Activated CD4-positive, alpha-beta T cell treated with anti-CD3 and anti-CD28 coated beads, Interleukin-2, Interleukin-6, amounts not matched to agents 100 ng/mL and 50 ng/mL, durations not matched to agents 16 hours and 8 hours (primary cell): ENCODE measurements at places on chromosomes 6 and 20.
A peak's percentile ranks its signal among the peaks of the same experiment; 100 is the strongest.

DNA sequence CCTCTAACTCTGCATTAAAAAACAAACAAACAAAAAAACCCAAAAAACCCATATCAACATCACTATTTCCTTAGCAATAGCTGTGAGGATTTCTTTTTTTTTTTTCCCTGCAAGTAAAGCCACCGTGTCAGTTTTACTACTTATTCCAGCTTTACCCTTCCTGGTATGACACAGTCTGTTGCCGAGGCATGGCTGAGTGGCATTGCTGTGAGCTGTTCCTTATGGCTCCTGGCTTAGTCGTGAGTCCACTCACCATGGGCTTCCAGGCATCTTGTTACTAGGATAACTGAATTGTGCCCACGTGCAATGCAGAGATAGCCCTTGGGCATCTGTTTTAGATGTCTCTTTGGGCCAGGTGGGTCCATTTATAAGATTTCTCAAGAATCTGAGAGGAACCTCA is 84.8 kb downstream of the LRRC1 start:
- no peak for DNase-seq

DNA sequence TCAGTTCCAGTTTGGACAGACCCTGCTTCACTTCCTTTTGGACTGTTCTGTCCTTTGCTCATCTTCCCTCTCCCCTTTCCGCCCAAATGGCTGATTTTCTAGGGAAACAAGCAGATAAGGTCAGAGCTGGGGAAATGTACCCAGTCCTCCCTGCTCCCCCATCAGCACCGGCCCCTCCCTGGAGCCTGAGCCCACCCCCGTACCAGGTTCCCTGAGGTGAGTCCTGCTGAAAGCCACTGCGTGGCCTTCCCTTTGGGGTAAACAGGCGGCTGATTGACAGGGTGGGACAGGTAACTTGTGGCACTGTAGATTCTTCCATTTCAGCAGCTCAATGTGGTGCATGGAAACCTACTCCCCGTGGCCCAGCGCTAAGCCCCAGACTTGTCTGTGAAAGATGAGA is 70.5 kb downstream of the NPEPL1 start:
- no peak for DNase-seq

- no peak for DNase-seq
Observed at GRCh38 chr6:163671355-163671754, 256.8 kb downstream of the QKI start.

GRCh38 chr6:92023410-92023966 is 1395.9 kb downstream of the EPHA7 start:
- DNase-seq, result no peak

DNA sequence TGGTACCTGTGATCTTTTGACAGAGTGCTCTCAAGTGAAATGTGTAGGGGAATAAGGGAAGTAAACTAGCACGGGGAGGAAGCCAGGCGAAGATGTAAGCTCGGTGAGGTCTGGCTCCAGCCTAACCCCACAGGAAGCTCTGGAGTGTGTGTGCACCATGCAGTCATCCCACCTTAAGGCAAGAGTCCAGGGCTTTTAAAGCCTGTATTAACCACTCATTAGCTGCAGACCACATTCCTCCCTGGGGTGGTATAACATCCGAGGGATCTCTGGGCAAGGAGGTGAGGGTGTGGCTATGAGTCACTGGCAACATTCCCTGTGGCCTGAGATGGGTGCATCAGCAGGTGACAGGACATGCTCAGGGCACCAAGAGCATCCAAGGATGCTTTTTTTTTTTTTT is 12.5 kb upstream of the RANBP9 start:
- DNase-seq, result no peak

GRCh38 chr20:51800060-51800871 is 2.1 kb downstream of the SALL4 start:
- DNase-seq, result peak; percentile 75

- no peak for DNase-seq
Observed at GRCh38 chr20:48877304-48877703, 44.2 kb upstream of the ARFGEF2 start.

DNA sequence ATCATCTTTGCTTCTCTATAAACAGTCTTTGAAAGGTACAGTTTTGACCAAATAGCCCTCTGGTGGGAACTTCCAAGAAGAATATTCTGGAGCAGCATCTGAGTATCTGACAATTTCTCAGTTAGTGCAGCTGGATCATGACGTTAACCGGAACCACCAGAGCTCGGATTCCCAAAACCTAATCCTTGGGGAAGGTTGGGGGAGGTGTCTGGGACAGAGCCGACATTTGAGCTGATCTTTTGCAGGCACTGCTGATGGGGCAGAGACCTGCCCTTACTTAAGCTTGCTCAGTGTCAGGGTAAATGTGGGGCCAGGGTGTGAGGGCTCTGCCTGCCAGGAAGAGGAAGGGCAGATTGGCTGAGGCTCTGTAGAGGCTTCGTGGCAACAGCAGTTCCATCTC is 416.6 kb downstream of the DHX35 start:
- DNase-seq, result no peak

- DNase-seq, result no peak
Observed at GRCh38 chr6:79467716-79468115, 69.5 kb downstream of the LCA5 start.

DNA sequence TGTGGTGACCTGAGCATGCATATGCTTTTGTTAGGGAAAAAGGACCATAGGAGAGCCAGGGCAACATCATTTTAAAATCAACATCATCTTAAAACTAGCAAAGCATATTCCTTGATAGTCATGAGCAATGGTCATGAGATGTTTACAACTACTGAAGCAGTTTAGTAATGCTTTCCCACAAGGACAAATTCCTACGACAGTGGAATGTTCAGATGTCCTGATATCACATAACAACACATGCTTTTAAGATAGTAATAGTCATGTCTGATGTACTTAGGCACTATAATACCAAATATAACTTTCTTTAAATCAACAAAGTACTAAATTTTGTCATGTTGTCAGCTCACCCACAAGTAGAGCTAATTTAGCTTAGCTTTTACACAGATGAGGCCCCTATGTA is 370.3 kb downstream of the HTR1B start:
- DNase-seq, result no peak

- DNase-seq, result no peak
Observed at GRCh38 chr6:150361876-150362275, 6.9 kb upstream of the IYD start.

GRCh38 chr6:108877046-108877751 is 29.0 kb downstream of the ARMC2 start:
- no peak for DNase-seq

GRCh38 chr6:37717836-37718251 is 20.2 kb upstream of the MDGA1 start:
- DNase-seq, result no peak
